Uterus (tissue), 4 donors: ENCODE measurements at places on chromosomes 6 and 20. TPM values are rescaled to one million over a fixed set of nuclear protein-coding genes. Genes with fewer than 3 reads are reported as not detected.

DNA sequence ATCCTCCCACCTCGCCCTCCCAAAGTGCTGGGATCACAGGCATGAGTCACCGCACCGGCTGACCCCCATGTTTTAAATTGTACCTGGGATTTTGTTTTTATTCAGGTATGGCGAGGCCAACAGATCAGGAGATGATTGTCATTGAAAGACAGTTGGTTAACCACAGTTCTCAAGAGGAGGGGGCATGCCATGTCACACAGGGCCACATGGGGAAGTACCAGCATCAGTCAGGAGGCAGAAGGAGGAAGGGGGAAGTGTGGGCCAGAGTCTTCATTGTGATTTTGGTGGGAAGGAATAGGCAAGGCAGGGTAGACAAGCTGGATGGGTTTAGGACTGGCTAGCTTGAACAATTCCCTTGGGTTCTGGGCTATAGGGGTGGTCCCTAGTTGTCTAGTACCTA, 9.9 kb upstream of the MMP9 start:
- no peak for DNase-seq

GRCh38 chr20:1473246-1474220, 6.9 kb upstream of the NSFL1C start:
- DNase-seq, result no peak

DNA sequence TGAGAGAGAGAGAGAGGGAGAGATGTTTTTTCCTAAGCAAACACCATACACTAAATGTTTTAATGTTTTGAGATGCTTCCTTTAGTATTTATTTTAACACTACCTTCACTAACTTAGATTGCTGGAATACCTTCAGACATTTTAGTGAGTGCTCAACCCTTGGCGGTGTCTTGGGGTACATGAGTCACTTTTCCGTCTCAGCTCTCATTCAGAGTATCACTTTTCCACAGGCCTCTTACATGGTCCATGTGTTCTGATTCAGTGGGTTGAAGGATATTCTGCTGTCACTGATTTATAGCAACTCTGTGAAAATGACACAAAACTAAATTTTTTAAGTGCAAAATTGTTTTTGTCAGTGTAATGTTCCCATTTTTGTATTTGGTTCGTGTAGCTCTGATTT, 217.9 kb downstream of the CLVS2 start:
- DNase-seq, result no peak

DNA sequence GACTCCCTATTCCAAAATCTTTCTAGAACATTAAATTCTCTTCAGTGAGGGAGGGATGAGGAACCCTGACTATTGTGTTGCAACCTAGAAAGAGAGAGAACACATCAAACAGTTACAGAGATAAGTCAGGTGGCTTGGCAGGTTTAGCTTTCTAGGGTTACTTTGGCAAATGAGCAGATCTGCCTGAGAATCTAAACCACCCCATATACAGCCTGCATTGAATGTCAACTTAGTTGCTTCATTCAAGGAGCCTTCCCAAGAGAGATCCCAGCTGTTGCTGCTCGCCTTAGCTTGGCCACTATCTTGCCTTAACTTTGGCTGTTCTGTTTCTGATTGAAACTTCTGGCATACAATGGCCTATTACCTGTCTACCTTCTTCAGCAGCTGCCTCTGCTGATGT, 74.7 kb upstream of the TCF21 start:
- DNase-seq, result no peak

DNA sequence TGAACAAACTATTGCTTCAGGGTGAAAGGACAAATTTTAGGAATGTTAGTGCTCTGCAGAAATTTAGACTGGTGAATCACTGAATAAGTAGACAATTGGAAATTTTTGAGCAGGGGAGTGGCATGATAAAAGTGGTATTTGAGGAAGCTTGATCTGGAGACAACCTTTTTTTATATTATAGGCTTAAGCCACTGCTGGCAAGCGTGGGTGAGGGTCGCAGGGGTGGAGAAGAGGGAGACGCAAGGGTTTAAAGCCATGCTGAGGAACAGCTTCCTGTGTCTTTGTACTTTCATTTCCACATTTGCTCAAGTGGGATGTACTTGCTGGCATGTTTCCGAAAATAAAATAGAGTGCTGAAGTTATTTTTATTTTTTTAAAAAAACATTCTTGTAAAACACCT, 23.7 kb downstream of the NCOA7 start:
- DNase-seq, result no peak

DNA sequence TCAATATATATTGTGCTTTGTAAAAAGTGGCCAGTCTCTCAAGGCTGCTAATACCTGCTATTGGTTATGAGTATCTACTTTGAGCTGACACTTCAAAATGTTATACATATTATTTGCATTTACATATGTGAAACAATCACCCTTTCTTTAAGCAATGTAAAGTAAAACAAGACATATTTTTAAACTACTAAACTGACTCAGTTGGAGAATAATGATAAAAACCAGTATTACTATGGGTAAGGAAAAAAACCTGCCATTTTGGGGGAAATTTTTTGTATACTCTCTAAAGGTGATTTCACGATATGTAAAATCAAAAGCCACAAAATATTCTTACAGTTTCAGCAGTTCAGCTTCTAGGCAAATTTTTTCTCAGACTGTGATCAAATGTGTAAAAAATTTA, 232.3 kb downstream of the PRL start:
- DNase-seq, result no peak

GRCh38 chr6:152057832-152058498, 250.5 kb downstream of the ESR1 start:
- no peak for DNase-seq

- no peak for DNase-seq
Observed at GRCh38 chr6:9428421-9429172, 986.3 kb downstream of the TFAP2A start.

GRCh38 chr20:50186151-50186885, 4.3 kb upstream of the CEBPB start:
- DNase-seq, result peak; percentile 94

GRCh38 chr6:139514819-139515218, 140.4 kb upstream of the CITED2 start:
- no peak for DNase-seq

DNA sequence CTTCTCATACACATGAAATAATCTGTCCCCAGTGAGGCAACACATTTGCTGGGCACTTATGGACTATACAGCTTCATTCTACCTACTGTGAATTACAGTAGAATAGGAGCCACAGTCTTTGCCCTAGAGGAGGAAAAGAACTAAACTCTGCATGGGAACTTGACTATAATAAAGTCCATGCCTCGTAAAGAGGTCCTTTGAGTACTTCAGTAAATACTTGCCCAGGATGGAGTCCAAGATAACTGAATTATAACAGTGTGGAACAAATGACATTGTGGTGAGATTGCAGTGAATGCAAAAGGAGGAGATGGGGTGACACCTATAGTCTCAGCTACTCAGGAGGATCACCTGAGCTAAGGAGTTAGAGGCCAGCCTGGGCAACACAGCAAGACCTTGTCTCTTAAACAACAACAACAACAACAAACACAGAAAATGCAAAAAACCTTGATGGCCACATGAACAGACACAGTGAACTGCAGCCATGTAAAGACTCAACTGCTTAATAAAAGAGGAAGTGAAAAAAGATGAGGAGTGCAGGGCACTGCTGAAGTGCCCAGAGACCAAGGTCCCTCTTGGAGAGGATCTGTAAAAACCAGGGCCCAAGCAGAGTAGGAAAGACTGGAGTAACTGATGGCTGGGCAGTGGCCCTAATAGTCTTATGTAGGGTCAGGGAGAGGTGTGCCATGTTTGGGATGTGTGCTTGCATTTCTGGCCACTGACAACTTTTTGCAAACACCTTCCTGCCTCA, 3.7 kb downstream of the MRPS18A start:
- DNase-seq, result no peak

DNA sequence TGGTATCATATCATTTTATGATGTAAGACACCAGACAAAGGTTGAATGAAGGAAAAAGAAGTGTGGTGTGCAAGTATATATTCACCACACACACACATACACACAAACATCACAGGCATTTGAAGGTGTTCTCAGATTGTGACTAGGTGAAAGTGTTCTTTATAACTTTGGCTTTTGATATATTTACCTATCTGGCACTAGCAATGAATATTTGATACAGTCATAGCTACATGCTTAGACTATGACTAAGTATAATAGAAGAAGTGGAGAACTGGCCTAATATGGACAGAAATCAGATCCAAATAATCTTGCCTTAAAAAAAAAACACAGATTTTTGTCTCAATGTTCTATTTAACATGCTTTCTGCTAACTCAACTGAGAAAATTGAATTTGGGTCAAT, 809.9 kb downstream of the KIF16B start:
- no peak for DNase-seq

DNA sequence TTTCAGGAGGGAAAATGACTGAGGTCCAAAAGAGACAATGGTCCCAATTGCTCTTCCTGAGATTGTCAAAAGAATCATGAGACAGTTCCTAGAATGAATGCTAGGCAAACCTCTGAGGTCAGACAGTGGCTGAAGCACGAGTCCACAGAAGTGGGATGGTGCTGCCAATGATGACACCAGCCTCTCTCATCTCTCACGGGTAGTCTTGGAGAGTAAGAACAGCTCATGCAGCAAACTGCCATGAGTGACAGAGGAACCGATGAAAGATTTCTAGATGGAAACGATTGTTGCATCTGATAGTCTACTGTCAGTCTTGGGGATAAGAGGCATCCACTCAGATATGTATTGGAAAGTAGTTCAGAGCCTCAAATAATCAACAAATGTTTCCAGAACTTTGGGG, 188.7 kb downstream of the SLC24A3 start:
- no peak for DNase-seq

GRCh38 chr20:63897978-63898561, 3.1 kb downstream of the DNAJC5 start:
- no peak for DNase-seq

DNA sequence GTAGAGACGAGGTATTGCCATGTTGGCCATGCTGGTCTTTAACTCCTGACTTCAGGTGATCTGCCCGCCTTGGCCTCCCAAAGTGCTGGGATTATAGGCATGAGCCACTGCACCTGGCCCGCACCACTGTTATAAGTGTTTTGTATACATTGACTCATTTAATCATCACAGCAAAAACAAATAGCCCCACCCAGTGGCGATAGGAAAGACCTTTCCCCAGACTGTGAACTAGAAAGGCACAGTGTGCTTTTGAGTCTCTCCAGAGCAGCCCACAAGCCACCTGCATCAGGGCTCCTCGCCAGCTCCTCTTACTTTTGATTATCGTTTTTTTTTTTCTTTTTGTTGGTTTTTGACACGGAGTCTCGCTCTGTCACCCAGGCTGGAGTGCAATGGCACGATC, 27.9 kb upstream of the ZFP64 start:
- no peak for DNase-seq

DNA sequence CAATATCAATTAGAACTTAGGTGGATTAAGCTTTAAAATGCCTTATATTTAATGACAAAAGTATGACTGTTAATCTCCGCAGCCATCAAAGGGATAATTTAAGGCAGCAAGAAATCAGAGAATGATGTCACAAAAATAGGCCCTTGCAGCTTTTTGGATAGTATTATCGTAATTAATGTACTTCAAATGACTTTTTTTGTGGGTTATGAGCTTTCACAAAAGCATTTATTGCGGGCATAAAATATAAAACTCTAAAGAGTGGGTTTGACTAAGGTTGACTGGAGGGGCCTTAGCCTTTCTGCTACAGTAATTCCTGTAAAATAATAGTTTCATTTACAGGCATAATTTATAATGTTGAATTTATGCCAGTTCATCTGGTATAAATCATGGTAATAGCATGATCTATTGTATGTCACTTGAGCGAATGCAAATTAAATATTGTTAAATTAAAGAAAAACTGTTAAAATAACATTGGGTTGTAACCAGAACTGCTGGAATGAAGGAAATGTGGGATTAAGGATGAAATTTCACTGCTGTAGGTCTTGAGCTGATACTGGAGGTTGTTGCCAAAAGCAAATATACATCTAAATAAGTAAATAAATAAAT, 78.5 kb upstream of the ZFP64 start:
- no peak for DNase-seq

- DNase-seq, result no peak
Observed at GRCh38 chr6:170452767-170453545, 100.2 kb downstream of the PSMB1 start.

DNA sequence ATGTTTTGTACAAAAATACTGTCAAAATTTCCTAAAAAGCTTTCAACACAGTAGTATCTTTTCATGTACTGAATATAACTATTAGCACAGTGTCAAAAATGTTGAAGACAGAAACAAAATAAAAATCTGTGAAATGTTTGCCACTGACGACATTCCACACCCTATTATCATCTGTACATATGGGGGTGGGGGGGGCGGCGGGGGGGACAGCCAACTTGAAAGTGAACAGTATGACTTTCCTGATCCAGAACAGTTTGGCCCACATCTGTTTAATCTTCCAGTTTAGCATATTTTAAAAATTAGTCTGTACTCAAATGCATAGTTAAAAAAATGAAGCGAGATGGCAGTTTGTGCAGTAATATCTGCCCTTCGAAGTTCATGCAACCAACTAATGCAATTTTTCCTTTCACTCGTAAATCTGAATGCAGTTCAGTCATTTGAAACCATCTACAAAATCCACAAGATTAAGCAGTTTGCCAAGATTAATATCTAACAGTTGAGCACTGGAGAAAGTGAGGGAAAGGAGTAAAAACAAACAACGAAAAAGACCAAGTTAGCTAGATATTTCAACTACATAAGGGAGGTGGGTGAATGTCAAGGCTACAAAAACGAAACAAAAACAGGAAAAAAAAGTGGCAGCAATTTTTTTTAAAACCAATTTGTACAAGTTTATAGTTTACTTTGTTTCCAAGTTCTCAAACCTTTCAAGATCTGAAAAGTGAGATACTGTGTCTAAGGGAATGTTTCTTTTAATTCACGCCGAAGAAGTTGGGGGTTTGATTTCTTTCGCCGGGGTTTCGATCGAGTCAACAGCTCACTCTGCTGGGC, 1.9 kb downstream of the CITED2 start:
- DNase-seq, result no peak

DNA sequence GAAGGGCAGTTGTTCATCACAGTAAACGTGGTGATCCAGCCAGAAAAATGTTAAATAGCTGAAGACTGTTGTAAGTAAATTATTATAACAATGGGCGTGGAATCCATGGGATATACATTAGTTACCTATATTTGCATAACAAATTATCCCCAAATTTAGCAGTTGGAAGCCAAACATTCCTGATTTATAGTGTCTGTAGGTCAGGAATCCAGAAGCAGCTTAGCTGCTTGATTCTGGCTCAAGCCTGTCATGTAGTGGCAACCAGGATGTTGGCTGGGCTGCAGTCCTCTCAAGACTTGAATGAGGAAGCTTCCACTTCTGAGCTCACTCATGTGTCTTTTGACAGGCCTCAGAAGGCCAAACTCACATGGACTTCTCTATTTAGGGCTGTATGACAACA, 6.9 kb upstream of the ADGRB3 start:
- no peak for DNase-seq

- DNase-seq, result no peak
Observed at GRCh38 chr20:31638317-31638716, 605 bp downstream of the COX4I2 start.

The KCNK15 gene
- 1.4 TPM for total RNA-seq

The SEL1L2 gene
- 1.0 TPM for total RNA-seq

The KCNK17 gene
- total RNA-seq, result 0.79 TPM

The WFDC2 gene
- total RNA-seq, result 15.5 TPM

The TMEM170B gene
- 15.3 TPM for total RNA-seq

The DEFB132 gene
- not detected for total RNA-seq

The PROCR gene
- total RNA-seq, result 56.6 TPM
